ENCODE measurements at places on chromosomes 11 and 22. TPM values are rescaled to one million over a fixed set of nuclear protein-coding genes. Genes with fewer than 3 reads are reported as not detected.

DNA sequence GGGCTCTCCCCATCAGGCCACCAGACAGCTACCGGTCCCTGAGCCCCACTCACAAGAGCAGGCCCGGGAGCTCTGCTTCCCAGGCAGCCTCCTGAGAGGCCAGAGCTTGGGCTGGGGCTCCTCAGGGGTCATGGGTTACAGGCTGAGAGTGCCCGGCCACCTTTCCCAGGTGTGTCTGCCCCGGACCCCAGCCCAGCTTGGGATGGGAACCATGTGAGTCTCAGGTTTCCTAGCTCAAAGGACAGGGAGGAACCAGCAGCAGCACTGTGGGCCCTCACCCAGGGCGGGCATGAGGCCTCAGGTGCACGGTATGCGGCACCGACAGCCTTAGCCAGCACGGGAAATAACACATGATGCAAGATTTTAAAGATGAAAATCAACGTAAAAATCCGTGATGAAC lies 90.1 kb downstream of the NECTIN1 start:
- no peak overlapping the region for H3K4me3 ChIP-seq
- no peak overlapping the region for H3K27ac ChIP-seq
- no peaks in the 10 kb centered on the region for H3K4me1 ChIP-seq
- no peak for DNase-seq
- H3K36me3 ChIP-seq: no peaks in the 10 kb centered on the region
- no peaks in the 10 kb centered on the region for H3K27me3 ChIP-seq

DNA sequence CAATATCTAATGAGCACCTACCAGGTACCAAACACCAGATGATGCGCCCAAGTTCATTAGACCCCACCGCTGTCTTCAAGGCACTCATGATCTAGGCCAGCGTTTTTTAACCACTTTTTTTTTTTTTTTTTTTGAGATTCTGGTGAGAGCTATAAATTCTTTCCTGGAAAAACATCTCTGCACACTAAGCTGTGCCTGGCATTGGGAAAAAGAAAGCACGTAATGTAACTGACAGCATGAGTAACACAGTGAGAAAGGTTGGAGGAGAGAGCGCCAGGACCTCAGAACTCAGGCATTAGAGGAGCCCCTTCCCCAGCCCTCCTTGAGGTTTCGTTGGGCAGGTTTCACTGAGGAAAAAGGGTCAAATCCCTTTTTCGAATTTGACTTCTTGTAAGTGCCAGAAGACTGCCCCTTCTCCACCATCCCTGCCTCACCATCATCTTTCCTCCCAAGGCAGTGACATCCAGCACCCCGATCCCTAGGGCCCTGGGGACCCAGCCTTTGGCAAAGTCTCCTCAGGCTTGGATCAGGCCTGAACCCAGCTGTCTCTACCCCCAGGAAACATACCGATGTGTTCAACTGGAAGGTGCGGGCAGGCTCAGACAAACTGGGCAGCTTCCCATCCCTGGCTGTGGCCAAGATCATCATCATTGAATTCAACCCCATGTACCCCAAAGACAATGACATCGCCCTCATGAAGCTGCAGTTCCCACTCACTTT lies 26.1 kb upstream of the SMIM35 start:
- H3K36me3 ChIP-seq: no peaks in the 10 kb centered on the region
- no peak for DNase-seq
- H3K27ac ChIP-seq: no peak overlapping the region

DNA sequence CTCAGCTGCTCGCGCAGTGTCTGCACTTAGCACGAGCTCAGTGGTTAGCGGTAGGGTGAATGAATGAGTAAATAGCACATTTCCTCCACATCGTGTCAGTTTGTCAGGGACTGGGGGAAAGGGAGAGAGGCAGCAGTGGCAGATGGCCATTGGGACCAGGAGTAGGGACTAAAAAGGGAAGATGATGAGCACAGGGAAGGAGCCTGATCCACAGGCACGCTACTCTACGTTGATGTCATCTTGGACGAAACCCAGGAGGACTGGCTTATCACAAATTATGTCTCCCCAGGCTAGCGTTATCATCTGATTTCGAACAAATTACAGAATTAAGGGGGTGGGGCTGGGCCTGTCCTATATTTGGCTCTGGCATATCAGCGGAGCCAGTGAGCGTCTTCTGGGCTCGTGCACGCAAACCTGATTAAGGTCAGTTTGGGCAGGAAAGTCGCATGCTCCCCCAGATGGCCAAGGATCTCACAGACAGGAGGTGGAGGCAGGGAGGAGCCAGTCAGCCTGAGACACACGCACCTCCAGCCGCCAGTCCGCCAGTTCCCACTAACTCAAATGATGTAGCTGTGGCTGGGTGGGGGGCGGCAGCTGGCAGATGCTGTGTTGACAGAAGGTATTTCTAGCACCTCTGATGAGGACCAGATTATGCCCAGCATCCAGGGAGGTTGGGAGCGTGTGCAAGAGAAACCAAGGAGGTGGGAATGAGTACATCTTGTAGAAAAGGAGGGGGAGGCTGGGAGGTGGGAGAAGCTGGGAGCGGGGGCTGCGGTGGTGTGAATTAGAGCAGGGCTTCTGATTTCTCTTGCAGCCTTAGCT lies 97.4 kb upstream of the PRDM11 start:
- DNase-seq: peak; percentile 47
- no peaks in the 10 kb centered on the region for H3K36me3 ChIP-seq
- H3K4me1 ChIP-seq: peaks cover 55% of the 10 kb centered on the region
- no peaks in the 10 kb centered on the region for H3K27me3 ChIP-seq
- H3K27ac ChIP-seq: peak overlapping the region; percentile 60

GRCh38 chr11:87290304-87290922 lies 252.7 kb downstream of the TMEM135 start:
- no peaks in the 10 kb centered on the region for H3K36me3 ChIP-seq
- no peaks in the 10 kb centered on the region for H3K4me1 ChIP-seq
- no peak overlapping the region for H3K27ac ChIP-seq
- no peak overlapping the region for H3K4me3 ChIP-seq

GRCh38 chr11:106278391-106278790 lies 200.9 kb downstream of the AASDHPPT start:
- no peaks in the 10 kb centered on the region for H3K36me3 ChIP-seq
- no peaks in the 10 kb centered on the region for H3K4me1 ChIP-seq
- no peaks in the 10 kb centered on the region for H3K27me3 ChIP-seq
- DNase-seq: no peak

The TPBGL gene
- 1.0 TPM for total RNA-seq
